Gastrocnemius medialis (tissue), 4 donors: ENCODE measurements at places on chromosomes 13 and 19. TPM values are rescaled to one million over a fixed set of nuclear protein-coding genes. Genes with fewer than 3 reads are reported as not detected.

DNA sequence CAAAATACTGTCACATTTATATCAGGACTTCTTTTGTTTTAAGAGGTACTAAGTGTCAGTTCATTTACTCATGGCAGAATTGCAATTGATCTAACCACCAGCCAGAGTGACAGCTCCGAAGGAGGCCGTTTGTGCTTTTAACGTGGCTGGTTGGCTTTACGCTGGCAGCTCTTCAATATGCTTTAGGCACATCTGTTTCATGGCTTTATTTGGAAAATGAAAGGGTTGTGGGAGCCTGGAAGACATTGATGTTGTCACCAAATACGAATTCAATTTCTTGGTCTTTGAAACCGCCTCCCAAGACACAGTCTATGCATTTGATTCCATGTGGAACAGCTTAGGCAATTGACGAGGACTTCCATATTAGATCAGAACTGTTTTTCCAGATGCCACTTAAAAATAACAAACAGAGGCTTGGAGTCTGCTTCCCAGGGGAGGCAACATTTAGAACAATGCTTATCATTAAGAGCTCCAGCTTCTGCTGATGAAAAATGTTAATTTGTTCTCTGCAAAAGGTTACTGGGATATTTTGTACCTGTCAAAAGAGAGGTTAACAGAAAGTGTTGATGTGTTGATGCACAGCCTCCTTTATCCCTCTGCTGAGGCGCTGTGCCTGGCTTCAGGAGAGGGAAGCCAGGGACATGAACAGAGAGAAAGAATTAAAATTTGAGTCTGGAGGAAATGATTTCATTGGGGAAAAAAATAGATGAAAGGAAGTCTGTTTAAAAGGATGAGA is 64.0 kb upstream of the TNFRSF19 start:
- DNase-seq: no peak
- peaks cover 29% of the 10 kb centered on the region for H3K4me1 ChIP-seq
- no peaks in the 10 kb centered on the region for H3K27me3 ChIP-seq
- no peak overlapping the region for H3K4me3 ChIP-seq
- H3K27ac ChIP-seq: peak overlapping the region; percentile 35
- H3K36me3 ChIP-seq: no peaks in the 10 kb centered on the region

DNA sequence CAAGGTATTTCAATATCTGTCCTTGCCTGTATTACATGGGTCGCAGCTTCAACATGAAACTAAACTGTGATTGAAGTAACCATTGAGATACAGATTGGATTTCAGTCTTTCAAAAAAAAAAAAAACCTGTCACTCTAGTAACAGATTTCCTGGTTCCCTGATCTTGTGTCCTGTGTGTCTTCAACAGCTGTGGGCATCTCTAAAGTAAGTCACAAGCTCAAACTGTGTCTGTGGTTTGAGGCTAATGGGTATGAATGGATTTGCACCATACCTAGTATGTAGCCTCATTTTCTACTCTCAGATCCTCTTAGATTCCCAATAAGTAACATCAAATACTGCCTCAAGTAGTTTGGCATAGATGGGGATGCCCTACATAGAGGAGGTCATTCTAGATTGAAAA is 300.1 kb downstream of the COG6 start:
- no peak for DNase-seq
- no peak overlapping the region for H3K27ac ChIP-seq
- no peaks in the 10 kb centered on the region for H3K36me3 ChIP-seq
- H3K4me1 ChIP-seq: no peaks in the 10 kb centered on the region

GRCh38 chr19:10872546-10873107 is 1.3 kb downstream of the CARM1 start:
- H3K27ac ChIP-seq: peak overlapping the region; percentile 94
- no peak for DNase-seq
- no peaks in the 10 kb centered on the region for H3K36me3 ChIP-seq
- peak overlapping the region; percentile 78 for H3K4me3 ChIP-seq
- peaks cover 38% of the 10 kb centered on the region for H3K4me1 ChIP-seq

Gene KISS1R
- not detected for total RNA-seq

GRCh38 chr13:101017123-101017872 is 342.7 kb upstream of the TMTC4 start:
- H3K27me3 ChIP-seq: no peaks in the 10 kb centered on the region
- no peaks in the 10 kb centered on the region for H3K4me1 ChIP-seq
- H3K27ac ChIP-seq: no peak overlapping the region
